ENCODE measurements at places on chromosomes 3 and 15. TPM values are rescaled to one million over a fixed set of nuclear protein-coding genes. Genes with fewer than 3 reads are reported as not detected.

DUOX1 gene
- not detected for total RNA-seq

CTXN2 gene
- total RNA-seq = not detected

DNAH12 gene
- total RNA-seq = not detected

SPESP1 gene
- not detected for total RNA-seq

SLC22A14 gene
- not detected for total RNA-seq

PDE8A gene
- total RNA-seq = 62.0 TPM

CYP8B1 gene
- total RNA-seq = not detected

GRCh38 chr3:150458001-150458400, 49.9 kb downstream of the TSC22D2 start:
- H3K4me3 ChIP-seq = no peak overlapping the region
- no peak for DNase-seq
- no peak overlapping the region for H3K27ac ChIP-seq
- peaks cover 33% of the 10 kb centered on the region for H3K36me3 ChIP-seq
- no peaks in the 10 kb centered on the region for H3K27me3 ChIP-seq
- H3K4me1 ChIP-seq = peaks cover 38% of the 10 kb centered on the region

DNA sequence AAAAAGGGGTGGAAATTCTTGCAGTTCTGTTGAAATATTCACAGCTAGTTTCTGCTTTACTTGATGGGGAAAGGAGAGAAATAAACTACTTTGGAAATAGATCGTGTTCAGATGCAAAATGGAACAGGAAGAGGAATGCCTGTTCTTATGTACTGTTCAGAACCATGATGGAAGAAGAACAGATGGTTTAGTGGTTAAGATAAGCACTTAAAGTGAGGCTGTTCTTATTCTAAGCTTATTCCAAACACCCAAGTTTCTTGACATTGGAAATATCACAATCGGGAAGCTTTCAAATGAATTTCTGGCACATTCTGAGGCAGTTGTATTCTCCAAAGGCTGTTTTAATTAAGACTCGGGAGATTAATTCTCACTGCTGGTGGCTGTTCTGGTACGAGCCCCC, 228.5 kb downstream of the LSAMP start:
- H3K27me3 ChIP-seq = peaks cover 24% of the 10 kb centered on the region
- H3K27ac ChIP-seq = no peak overlapping the region
- no peak overlapping the region for H3K4me3 ChIP-seq
- H3K4me1 ChIP-seq = no peaks in the 10 kb centered on the region
- no peaks in the 10 kb centered on the region for H3K36me3 ChIP-seq

DNA sequence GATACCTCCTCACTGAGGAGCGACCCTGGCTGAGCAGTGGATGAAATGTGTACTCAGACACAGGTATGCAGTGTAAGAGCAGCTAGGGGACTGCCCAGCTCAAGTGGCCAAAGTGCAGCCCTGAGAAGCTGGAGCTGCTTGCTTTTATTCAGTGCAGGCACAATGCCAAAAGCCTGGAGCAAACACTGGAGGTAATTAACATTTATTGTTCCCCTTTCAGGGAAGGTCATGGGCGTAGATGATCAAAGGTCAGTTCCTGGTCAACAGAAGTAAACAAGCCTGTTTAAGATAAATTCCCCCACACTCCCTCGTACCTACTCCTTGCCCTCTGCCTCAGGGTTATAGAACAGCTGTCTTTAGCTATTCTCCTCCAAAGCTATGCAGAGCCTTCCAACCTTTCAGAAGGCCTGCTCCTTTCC, 17.5 kb downstream of the PLA2G4F start:
- no peaks in the 10 kb centered on the region for H3K27me3 ChIP-seq
- H3K4me1 ChIP-seq = peaks cover 17% of the 10 kb centered on the region
- no peaks in the 10 kb centered on the region for H3K36me3 ChIP-seq
- no peak overlapping the region for H3K27ac ChIP-seq
- no peak overlapping the region for H3K4me3 ChIP-seq
- no peak for DNase-seq

- no peaks in the 10 kb centered on the region for H3K27me3 ChIP-seq
- no peak for DNase-seq
- H3K36me3 ChIP-seq = no peaks in the 10 kb centered on the region
- no peak overlapping the region for H3K4me3 ChIP-seq
- H3K4me1 ChIP-seq = peaks cover 5% of the 10 kb centered on the region
- no peak overlapping the region for H3K27ac ChIP-seq
Observed at GRCh38 chr3:188690064-188690463, 481.7 kb upstream of the TPRG1 start.

GRCh38 chr15:78048628-78048920, 28.9 kb downstream of the TBC1D2B start:
- peaks cover 12% of the 10 kb centered on the region for H3K36me3 ChIP-seq
- no peaks in the 10 kb centered on the region for H3K27me3 ChIP-seq
- DNase-seq = no peak
- no peak overlapping the region for H3K27ac ChIP-seq

- H3K36me3 ChIP-seq = 0 out of 2 replicates have a peak, but pooled peaks cover 3% of the 10 kb centered on the region
- H3K4me1 ChIP-seq = peaks cover 32% of the 10 kb centered on the region
- H3K27ac ChIP-seq = peak overlapping the region; percentile 74
- no peak for DNase-seq
- no peaks in the 10 kb centered on the region for H3K27me3 ChIP-seq
Observed at GRCh38 chr15:66389098-66389858, 2.6 kb downstream of the MAP2K1 start.

- H3K4me3 ChIP-seq = no peak overlapping the region
- no peak overlapping the region for H3K27ac ChIP-seq
- DNase-seq = no peak
- H3K4me1 ChIP-seq = no peaks in the 10 kb centered on the region
- no peaks in the 10 kb centered on the region for H3K27me3 ChIP-seq
- no peaks in the 10 kb centered on the region for H3K36me3 ChIP-seq
Observed at GRCh38 chr3:97495896-97496295, 268.7 kb upstream of the ARL6 start.

DNA sequence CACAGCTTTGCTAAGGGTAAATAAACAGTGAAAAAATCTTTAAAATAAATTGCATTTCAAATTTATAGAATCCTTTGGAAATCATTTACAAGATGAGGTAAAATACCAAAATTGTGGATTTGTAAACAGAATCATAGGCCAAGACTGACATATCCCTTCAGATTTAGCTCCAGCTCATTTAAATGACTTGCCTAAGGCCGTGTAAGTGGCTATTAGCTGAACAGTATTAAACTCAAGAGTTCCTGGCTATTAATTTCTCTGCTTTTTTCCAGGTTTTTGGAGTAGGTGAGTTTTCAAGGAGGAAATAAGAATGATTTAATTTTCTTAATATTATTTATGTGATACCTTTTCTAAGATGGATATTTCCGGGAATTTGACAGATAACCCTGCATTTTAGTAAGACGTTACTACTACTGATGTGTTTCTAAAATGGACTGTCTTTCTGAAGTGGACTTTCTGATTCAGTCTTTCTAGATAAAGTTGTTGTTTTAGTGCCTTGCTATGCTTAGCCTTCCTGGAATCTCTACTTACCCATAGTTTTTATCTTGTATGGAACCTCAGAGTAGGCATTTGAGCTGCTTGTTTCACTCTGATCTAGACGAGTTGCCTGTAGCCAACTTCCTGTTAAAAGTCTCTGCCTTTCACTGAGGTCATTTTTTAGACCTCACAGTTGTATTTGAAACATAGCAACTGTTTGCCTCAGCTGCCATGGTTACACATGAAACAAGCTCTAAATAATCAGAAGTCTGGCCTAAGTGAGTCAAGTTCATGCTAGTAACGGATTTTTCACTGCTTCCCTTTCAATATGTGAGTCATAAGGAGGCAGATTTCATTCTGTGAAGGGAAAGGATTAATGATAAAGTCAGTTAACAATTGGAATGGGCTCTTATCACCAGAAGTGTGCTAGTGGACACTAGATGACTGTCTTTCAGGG, 127.0 kb downstream of the KLHL25 start:
- H3K27ac ChIP-seq = peak overlapping the region; percentile 80
- H3K4me1 ChIP-seq = peaks cover 14% of the 10 kb centered on the region
- DNase-seq = peak; percentile 83
- peaks cover 12% of the 10 kb centered on the region for H3K36me3 ChIP-seq

- H3K4me3 ChIP-seq = no peak overlapping the region
- no peak overlapping the region for H3K27ac ChIP-seq
- no peak for DNase-seq
- no peaks in the 10 kb centered on the region for H3K27me3 ChIP-seq
Observed at GRCh38 chr3:8713901-8714759, 19.5 kb upstream of the CAV3 start.

DNA sequence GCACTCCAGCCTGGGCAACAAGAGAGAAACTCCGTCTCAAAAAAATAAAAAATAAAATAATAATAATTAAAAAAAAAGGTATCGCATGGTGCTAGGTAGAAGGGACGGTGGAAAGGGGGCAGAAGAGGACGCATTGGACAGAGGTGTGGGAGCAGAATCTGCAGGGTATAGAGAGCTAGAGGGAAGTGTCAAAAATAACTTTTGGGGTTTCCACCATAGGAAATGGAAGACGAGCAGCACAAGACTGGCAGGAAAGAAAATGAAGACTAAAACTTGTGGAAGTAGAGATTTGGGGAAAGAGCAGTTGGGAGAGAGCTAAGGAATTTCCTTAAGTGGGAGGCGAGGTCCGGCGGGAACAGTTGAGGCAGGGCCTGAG, 585 bp upstream of the MKRN2 start:
- H3K27ac ChIP-seq = peak overlapping the region; percentile 47
- DNase-seq = no peak
- peaks cover 16% of the 10 kb centered on the region for H3K4me1 ChIP-seq
- H3K36me3 ChIP-seq = no peaks in the 10 kb centered on the region

DNA sequence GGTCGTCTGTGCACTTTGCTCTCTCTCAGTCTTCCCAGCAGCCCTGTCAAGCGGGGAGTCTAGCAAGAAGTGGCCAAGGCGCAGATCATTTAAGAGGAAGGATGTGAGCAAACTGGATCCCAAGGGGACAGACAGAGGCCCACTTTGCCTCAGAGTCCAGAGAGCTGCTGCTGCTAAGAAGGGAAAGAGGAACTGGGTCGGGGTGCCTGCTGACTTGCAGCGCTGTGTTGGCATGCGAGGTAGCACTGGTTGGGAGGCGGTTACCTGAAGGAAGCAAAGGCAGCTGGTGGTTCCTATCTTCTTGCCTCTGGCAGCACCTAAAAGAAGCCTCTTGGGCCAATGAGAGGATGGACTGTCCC, 28.1 kb downstream of the SMAD3 start:
- no peak overlapping the region for H3K27ac ChIP-seq
- peaks cover 47% of the 10 kb centered on the region for H3K36me3 ChIP-seq
- no peaks in the 10 kb centered on the region for H3K27me3 ChIP-seq
- DNase-seq = no peak
- no peak overlapping the region for H3K4me3 ChIP-seq

DNA sequence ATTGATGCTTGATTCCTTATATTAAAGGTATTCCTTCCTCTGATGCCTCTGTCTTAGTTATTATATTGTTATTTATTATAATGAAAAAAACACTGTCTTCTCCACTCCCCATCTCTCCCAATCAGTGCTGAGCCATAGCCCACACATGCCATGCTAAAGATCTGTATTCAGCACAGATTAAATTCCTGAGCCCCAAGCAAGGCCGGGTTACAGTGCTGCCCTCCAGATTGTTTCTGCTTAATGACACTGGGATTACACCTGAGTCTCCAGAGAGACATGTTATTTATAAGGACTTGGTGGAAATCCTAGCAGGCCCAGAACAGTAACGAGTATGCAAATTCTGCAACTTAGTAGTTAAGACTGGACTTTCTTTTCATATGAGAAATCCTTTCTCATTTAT, 305.9 kb upstream of the UMPS start:
- no peaks in the 10 kb centered on the region for H3K36me3 ChIP-seq
- H3K27me3 ChIP-seq = no peaks in the 10 kb centered on the region
- no peak for DNase-seq
- H3K4me1 ChIP-seq = peaks cover 17% of the 10 kb centered on the region
- no peak overlapping the region for H3K4me3 ChIP-seq

GRCh38 chr3:113251817-113252216, 40.5 kb downstream of the BOC start:
- H3K27me3 ChIP-seq = no peaks in the 10 kb centered on the region
- H3K4me3 ChIP-seq = no peak overlapping the region
- H3K36me3 ChIP-seq = no peaks in the 10 kb centered on the region
- DNase-seq = no peak
- H3K4me1 ChIP-seq = 0 out of 2 replicates have a peak, but pooled peaks cover 9% of the 10 kb centered on the region
- H3K27ac ChIP-seq = no peak overlapping the region

- H3K27me3 ChIP-seq = no peaks in the 10 kb centered on the region
- H3K4me1 ChIP-seq = peaks cover 11% of the 10 kb centered on the region
- DNase-seq = peak; percentile 62
- H3K4me3 ChIP-seq = peak overlapping the region; percentile 67
- H3K27ac ChIP-seq = no peak overlapping the region
Observed at GRCh38 chr15:31215490-31216214, 111.0 kb upstream of the KLF13 start.

- H3K4me1 ChIP-seq = peaks cover 43% of the 10 kb centered on the region
- peak; percentile 16 for DNase-seq
- no peaks in the 10 kb centered on the region for H3K36me3 ChIP-seq
- peak overlapping the region; percentile 84 for H3K27ac ChIP-seq
- H3K27me3 ChIP-seq = no peaks in the 10 kb centered on the region
Observed at GRCh38 chr3:194989241-194989640, 281.7 kb downstream of the XXYLT1 start.

DNA sequence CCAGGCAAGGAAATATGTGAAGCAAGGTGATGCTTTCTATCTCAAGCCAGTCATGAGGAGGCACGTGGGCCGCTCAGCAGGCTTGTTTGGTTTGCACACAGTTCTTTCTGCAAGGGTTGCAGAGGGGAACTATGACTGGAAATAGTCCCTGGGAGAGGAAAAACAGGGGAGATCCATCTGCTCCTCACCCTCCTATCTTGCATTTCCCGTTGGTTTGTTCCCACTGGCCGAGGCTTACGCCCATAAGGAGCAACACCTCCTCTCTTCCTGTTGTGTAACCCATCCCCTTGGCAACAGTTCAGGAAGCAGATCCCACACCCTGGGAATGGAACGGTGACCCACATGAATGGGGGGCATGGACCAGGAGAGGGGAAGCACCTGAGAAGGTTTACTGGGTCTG, 72.1 kb upstream of the MAGI1 start:
- no peak overlapping the region for H3K4me3 ChIP-seq
- DNase-seq = no peak
- H3K4me1 ChIP-seq = peaks cover 6% of the 10 kb centered on the region
- no peak overlapping the region for H3K27ac ChIP-seq

DNA sequence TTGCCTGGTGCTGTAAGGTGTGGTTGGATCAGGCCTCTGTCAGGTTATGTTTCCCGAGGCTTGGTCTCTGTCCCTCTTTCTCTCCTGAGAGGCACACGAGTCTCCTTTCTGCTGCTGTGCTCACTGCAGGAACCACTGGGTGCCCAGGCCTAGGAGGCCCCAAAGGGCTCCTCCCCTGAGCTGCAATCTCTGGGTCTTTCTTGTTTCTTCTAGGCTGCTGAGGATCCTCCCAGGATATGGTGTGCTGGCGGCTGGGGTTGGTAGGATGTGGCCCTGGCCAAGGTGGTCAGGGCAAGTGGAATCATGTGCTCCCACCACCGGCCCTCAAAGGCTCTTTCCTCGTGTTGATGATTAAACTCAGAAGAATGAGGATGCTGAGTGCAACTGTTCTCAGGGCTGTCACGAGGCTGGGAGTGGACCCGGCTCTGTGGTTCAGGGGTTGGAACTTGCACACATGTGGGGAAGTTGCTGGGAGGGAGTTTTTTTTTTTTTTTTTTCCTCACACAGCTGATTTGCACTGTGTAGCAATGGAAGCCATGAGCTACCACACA, 43.6 kb upstream of the CTSH start:
- H3K27me3 ChIP-seq = no peaks in the 10 kb centered on the region
- no peak overlapping the region for H3K4me3 ChIP-seq
- peaks cover 11% of the 10 kb centered on the region for H3K4me1 ChIP-seq
- peak; percentile 79 for DNase-seq

Measured in PC-3 (cell line).